HFF-Myc (cell line): ENCODE measurements at places on chromosomes 1 and 21.
A peak's percentile ranks its signal among the peaks of the same experiment; 100 is the strongest.

DNA sequence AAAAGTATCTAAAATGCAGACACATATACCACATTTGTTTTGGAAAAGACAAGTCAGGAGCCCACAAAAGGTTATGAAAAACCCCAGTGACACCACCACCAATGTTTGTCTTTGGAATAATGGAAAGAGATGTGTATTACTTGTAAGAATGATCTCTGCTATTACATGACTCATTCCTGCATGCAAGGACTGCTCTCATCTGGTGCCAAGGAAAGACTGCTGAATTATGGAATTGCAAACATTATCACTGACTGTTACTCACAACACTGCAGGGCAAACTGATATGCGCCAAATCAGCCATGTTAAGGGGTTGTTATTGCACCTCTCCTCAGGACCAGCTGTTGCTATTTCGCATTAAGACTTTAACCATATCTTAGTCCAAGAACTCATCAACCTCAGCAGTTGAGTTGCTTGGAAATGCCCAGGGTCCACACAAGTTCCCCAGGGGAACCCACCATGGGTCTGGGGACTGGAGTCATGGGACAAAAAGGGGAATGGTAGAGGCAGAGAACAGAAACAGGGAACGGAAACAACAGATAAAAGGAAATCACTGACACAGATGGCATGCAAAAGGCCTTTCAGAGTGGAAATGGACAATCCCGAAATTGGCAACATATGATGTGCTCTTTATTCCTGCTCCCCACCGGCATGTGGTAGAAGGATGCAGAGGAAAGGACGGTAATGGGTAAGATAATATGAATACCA, 34.4 kb downstream of the CAPZB start:
- peak; percentile 88 for DNase-seq

DNA sequence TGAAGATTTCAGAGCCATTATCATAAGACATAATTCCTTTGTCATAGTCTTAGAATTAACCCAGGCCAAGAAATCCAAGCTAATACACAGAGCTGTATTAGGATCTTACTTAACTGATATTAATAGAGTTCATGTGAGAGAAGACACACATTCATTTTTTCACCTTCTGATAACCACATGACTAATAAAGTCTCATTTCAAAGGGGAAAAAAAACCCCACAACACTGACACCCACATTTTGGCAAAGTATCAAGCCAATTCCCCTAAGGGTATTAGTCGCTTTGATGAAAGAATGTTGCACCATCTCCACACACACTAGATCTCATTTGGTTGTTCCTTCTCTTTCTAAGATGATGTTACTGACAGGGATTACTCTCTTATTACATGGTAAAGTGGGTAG, 344.4 kb upstream of the ESRRG start:
- DNase-seq = no peak

DNA sequence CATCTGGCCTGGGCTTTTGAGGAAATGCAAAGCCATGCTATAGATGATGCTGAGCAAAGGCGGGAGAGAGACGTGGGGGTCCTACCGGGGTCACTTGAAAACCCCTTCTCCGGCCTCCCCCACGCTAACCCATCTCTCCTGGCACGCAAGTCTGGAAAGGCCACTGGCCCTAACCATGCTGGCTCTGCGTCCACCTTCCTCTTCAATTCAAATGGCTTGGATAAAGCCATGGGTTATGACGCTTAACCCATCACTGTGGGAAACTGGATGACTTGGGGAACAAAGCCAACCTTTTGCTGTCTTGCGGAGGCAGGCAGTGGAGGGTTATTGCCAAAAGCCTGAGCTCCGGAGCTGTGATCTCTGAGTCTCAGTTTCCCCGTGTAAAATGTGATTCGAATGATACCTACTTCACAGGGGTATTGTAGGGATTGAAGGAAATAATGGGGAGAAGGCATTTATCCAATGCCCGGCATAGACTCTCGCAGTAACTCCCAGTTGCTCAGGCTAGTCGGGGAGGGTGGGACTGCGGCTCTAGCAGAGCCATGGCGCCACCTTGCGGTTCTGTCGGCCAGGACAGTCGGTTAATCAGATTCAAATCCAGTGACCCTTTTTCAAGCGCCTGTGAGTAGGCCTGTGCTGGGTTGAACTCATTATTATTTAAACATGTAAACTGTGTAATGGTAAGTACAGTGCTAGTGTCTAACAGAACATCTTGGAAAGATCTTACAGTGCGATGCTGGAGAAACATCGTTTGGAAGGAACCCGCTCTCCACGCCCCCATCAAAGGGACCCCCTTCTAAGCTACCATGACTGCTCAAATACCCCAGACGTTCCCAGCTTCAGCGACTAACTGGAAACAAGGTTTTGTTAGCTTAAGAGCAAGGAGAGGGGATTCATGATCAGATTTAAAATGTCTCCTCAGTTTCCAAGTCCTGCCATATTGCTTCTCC, 20.3 kb downstream of the NEK2 start:
- peak; percentile 64 for DNase-seq

DNA sequence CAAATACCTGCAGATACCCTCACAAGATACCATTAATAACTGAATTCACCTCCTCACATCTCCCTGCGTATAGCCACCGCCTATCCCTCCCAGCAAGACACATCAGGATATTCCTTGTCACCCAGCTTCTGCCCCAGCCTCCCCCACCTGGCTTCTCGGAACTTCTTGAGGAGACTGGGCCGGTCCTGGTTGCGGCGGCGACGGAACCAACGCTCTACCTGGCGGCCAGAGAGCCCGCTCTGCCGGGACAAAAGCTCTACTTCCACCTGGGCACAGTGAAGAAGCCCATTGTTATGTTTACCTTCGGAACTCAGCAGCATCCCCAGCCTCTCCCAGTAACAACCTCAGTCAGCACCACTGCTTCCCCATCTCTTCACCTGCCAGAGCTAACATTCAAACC, 6.7 kb downstream of the CERS2 start:
- no peak for DNase-seq

DNA sequence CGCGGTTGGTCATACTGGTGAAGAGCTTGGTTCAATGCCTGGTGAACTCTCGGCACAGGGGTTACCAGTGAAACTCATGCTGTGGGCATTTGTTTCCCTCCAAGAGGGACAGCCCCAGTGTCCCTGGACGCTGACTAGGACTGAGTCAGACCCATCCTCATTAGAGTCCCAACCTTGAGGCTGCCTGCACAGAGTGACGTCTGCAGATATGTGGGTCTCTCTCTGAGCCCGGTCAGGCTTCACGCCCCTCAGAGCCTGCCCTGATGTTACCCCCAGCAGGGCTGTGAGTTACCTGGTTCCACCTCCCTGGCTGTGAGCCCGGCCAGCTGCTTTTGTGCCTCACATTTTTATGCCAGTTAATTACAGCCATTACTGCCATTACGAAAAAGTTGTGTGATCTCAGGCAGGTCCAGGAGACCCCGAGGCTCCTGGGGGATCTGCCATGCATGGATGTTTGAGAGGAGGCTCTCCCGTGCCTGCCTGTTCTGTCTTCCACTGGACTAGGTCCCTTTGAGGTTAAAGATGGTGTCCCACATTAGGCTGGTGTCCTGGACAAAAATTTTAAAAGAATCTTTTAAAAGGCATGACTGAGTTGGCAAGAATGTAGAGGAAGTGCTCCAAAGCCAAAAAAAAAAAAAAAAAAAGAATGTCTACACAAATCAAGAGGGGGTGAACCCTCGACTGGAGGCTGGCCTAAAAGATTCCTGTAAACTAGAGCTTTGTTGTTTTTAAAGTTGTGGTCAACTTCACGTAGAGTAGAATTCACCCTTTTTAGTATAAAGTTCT, 36.6 kb upstream of the PADI1 start:
- peak; percentile 54 for DNase-seq

DNA sequence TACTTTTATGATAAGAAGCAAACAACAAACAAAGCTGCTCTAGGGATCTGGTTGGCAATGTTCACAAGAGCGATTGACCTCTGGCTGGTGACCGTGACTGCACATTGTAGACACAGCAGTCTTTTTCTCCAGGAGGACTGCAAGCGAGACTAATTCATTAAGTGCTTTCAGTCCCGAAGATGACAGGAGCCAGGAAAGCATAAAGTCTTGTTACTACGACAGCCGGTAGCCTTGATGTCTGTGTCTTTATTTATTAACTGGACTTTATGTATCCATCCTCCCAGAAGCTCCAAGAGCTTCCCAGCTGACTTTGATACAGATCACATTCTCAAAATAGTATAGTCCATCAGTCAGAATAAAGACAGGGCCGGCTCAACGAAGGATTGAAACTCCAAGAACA, 18.2 kb downstream of the FAM163A start:
- no peak for DNase-seq

DNA sequence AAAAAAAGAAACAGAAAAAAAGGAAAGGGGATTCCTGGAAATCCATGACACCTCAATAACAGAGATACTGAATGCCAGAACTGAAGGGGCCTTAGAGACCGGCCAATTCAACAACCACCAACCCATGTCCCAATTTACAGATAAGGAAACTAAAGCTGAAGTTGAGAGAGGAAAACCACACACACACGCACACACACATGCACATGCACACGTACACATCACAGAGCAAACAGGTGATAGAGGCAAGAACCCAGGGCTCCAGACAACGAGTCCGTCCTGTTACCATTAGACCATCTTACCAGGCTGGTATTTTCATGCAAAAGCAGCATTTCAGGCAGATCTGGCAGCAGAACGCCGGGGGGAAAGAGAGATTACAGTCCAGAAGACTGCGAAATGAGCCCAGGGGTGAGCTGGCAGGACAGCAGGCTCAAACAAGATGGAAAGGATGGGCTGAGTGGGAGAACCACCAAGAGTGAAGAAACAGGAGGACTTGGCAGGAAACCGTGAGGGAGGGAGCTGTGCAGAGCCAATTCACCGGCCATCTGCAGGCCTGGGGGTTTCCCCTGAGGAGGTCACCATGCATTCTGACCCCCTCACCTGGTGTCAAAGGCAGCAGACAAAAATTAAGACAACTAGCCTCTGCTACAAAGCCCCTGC, 43.5 kb downstream of the PAFAH2 start:
- no peak for DNase-seq

GRCh38 chr1:14627608-14628489, 29.4 kb downstream of the KAZN start:
- no peak for DNase-seq

DNA sequence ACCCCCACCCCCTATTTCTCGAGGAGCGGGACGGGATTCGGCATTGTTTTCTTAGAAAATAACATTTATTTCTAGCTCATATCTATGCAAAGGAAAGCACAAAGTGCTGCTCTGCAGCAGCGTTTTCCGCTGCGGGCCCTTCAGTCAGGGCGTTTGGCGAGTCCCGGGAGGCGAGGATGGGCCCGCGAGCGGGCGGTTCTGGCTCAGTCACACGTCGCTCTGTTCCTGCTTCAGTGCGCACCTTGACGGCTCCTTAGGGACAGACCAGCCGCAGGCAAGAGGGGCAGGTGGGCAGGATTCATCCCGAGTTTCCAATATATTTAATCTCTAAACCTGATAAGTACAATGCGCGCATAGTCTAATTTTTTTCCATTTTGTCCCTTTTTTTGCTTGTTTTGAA, 5.7 kb downstream of the DMRTA2 start:
- DNase-seq = no peak

GRCh38 chr1:158087320-158087927, 93.3 kb upstream of the CD1D start:
- peak; percentile 63 for DNase-seq

DNA sequence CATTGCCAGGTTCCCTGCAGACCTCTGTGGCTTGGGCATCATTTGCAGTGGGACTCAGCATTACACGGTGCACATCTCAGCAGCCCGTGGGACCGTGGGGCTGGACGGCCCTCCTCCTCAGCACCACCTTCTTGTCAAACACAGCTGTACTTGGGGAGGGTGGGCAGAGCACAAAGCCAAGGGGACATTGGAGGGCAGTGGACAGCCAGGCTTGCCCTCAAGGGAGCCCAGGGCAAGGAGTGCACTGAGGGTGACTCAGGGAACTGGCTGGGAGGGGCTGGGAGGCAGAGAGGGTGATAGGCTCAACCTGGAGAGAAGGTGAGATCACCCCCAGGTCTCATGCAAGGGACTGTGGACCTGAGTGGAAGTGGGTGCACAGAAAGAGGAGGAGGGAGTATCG, 3.4 kb downstream of the CAPN9 start:
- no peak for DNase-seq

GRCh38 chr1:97864615-97865014, 56.2 kb downstream of the DPYD start:
- no peak for DNase-seq

GRCh38 chr1:239270509-239270908, 115.9 kb upstream of the CHRM3 start:
- DNase-seq = no peak

DNA sequence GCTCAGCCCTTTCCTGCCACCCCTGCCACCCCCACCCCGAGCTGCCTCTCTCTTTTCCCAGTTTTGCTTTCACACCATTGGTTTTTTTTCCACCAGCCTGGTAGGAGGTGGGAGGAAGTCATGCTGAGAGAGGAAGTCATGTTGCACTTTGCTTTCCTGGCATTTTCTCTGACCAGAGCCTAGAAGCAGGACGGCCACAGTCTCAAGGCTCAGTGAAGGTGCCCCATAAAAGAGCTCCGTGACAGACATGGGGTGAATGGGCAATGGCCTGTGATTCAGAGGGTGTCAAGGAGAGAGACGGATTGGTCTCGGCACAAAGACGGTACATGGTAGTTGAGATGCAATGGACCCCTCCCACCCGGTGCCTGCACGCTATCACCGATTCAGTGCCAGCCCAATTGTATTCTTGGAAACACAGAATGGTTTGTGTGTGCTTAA, 42.1 kb upstream of the DMRTB1 start:
- DNase-seq = no peak

DNA sequence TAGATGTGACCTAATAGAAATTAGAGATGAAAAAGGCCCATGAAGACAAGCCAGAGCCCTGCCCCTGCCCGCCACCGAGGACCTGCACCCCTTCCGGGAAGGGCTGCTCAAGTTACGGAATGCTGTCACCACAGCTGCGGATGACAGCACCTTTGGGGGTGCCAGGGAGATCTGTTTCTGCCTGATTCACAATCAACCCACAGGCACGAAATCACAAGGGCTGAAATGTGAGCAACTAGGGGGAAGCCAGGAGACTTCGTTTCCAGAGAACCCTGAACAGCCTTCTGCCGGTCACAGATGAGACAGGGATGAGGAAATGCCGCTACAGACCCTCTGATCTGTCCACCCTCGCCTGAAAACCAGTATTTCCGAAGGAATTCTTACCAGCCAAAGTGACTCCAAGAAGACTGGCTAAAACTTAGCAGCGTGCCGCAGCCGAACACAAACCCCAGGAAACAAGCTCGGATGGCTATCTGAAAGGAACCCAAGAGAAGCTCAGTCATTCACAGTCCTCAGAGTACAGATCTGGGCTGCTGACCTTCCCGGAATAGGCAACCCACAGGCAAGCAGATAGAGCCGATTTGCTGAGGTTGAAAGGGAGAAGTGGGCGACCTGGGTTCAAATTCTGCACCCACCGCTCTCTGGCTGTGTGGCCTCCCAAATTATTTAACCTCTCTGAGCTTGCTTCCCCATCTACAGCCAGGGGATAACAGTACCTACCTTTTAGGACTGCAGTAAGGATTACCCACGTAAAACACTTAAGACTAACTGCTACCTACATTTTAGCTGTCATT, 1.1 kb downstream of the ICMT start:
- no peak for DNase-seq

GRCh38 chr1:4375812-4376211, 278.6 kb upstream of the AJAP1 start:
- no peak for DNase-seq
